ENCODE measurements at places on chromosomes 5 and 9. TPM values are rescaled to one million over a fixed set of nuclear protein-coding genes. Genes with fewer than 3 reads are reported as not detected.

The CFAP90 gene
- not detected for total RNA-seq

DNA sequence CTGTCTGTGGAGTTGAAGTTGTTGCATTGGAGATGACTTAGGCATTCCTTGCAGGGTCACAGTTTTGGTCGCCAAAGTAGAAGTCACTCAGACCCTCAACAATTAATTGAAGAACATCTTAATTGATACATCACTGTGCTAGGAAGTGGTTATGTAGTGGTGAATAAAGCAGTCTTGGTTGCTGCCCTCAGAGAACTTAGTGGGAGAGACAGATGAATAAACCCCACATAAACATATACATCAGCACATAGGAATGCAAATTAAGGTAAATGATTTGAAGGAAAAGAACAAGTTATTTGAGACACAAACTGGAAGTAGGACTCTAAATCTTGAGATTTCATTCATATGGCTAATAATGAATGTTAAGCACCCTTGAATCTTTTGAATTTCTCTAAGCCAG is 25.7 kb downstream of the FAM174A start:
- ATAC-seq, result no peak

- ATAC-seq, result no peak
Observed at GRCh38 chr5:87076931-87077330, 190.8 kb upstream of the RASA1 start.

DNA sequence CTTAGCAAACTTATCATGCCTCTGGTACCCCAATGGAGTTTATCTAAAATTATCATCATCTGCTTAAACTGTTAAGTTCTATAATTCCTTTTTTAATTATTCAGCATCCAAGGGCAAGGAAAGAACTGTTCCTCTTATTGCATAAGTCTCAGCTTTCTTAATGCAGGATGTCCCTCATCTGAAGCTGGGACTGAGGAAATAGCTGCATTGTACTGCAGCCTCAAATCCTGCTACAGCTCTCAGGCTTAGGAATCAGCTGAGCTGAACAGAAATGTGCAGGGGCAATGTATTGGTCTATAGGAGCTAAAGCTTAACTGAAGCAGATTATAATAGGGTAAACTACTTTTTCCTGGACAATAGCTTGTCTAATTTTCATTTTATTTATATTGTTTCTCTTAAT is 48.0 kb downstream of the HAPLN1 start:
- no peak for ATAC-seq

The PCDHGB7 gene
- 4.7 TPM for total RNA-seq

The SLC44A1 gene
- total RNA-seq, result 9.0 TPM

GRCh38 chr9:70694758-70695157 is 280.3 kb upstream of the KLF9 start:
- no peak for ATAC-seq

DNA sequence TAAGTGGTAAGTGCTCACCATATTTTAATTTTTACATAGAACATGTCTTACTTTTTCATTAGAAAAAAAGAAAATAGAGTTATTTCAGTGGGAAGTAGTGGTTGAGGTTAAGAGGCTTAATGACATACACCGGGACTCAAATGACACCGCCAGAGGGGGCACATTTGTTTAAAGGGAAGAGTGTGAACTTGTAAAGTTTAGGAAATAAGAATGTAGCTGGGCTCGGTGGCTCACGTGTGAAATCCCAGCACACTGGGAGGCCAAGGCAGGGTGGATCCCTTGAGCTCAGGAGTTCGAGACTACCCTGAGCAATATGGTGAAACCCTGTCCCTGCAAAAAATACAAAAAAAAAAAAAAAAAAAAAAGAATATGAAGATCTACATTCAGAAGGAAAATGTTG is 43.4 kb upstream of the TNFAIP8 start:
- no peak for ATAC-seq

DNA sequence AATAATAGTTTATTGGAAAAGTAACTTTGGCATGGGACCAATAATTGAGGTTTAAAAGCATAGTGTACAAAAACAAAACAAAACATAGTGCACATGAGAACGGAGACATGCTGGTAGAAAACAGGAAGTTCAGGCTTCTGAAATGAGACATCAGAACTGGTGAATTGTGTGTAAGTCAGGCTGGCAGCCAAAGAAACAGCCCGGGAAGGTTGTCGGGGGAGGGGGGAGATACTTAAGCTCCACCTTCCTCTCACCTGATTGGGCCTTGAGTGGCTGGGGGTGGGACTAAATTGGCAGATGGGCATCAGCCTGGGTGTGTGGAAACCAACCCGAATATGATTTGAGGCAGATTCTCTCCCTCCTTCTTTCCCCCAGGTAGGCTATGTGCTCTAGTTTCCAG is 256.3 kb downstream of the SMARCA2 start:
- no peak for ATAC-seq

Data from motor neuron (in vitro differentiated cells).